Hindlimb muscle (tissue), 1 donor: ENCODE measurements at places on chromosomes 2 and 18.

DNA sequence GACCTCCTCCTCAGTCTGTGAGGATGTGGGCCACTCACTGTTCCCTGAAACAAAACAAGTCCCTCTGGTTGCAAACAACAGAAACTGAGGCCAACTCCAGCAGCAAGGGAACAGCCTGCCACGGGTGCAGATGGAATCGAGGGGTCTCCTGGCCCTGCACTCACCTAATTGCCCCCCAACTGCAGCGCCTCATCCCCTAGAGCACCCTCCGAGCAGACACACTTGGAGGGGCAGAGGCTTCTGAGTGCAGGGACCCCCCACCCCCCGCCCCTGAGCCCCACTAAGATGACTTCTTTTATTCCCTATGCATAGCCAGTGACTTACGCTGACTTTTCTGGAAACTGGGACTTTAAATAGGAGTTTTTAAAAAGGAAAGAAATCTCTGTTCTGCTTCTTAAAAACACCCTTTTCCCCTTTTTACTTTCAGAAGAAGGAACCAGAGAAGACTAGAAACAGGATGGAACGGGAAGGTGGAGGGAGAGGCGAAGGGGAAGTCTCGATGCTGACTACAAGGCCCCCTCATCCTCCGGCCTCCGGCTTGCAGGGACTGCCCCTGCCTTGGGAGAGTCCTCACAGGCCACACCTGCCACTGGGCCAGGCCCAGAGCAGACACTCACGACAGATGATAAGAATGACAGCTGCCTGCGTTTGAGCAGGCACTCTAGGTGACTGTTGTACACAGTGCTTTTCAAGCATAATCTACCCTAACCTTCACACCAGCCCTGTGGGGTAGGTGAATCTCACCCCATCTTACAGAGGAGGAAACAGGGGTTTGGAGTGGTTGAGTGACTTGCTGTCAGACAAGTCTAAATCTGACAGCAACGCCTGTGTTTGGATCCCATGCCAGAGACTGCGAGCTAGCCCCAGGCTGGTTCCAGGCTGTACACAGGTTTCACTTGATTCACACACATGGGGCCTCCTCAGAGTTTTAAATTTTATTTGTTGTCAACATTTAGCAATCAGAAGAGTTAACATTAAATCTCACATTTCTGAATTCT, 28.2 kb upstream of the BIN1 start:
- no peak for DNase-seq

DNA sequence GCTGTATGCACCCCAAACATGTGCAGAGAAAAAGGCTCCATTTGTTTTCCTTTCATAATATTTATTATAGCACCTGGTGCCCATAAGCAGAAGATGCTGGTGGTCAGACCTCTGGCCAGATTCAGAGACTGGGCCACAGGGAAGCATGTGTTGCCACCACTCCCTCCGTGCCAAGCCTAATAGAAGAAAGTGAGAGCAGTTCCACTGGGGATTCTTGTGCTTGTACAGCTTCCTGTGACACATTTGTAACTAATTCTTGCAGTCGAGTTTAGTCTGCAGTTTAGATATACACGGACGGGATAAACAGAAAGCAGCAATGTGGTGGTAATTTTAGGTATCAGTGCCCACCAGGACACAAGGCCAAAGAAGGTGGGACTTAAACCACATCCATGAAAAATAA, 135.4 kb upstream of the PIEZO2 start:
- no peak for DNase-seq

DNA sequence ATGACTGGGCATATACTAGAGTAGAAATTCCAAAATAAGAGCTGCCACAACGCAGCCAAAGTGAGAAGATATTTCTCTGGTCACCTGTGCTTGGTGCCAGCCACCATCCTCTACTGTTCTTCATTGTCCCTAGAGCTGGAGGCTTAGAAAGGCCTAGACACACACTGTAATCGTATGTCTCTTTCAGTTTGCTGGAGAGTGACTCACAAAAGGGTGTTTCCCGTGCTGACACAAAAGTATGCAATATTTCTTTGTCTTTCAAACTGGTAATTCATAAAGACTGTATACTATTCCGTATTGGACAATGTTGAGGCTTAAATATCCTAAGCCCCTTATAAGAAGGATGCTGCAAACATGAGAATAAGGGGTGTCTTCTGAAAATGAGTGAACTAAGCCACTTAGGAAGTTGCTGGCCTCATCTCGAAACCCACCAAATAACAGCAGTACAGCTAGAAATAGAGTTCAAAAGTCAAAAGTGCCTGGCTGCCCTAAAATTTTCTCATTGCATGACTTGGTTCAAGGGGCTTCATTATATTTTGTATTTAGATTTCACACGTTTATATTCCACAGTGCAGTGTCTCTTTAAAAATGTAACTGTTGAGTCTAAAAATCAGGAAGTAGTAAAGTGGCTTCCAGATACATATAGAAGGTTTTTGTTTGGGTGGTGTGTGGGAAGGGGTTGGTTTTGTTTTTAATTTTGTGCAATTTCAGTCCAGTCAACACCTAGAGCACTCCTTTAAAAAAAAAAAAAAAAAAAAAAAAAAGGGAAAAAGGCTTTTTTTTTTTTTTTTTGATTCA, 601.1 kb downstream of the ARHGAP15 start:
- no peak for DNase-seq

GRCh38 chr2:220226546-220226945, 599.1 kb downstream of the SLC4A3 start:
- no peak for DNase-seq

DNA sequence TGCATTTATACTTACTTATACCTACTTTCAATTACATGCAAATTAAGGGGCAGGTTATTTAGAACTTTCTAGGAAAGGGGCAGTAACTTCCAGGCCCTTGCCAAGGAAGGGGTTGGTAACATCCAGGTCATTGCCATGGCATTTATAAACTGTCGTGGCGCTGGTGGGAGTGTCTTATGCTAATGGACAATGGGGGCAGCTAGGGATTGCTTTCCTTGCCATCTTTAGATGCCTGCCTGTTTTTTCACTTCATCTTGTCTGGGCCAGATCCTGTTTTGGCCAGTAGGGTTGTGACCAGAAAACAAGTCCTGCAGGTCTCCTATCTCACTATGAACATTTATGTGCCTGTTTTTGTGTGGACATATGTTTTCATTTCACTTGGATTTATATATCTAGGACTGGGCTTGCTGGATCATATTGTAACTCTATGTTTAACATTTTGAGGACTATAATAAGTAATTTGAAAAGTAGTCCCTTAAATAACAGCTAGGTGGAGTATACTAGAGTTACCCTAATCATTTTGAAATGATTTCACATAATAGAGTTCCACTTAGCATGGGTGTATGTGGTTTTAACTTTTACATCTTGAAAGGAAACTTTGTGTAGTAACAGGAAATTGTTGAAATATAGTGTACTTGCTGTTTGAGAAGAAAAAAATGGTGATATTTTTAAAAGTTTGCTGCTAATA, 56.1 kb downstream of the LCLAT1 start:
- no peak for DNase-seq
